B cell (primary cell): ENCODE measurements at places on chromosomes 3 and 15. TPM values are rescaled to one million over a fixed set of nuclear protein-coding genes. Genes with fewer than 3 reads are reported as not detected.

GRCh38 chr3:37272741-37273140 is 98.4 kb upstream of the LRRFIP2 start:
- no peak overlapping the region for H3K4me3 ChIP-seq
- no peaks in the 10 kb centered on the region for H3K4me1 ChIP-seq
- no peaks in the 10 kb centered on the region for H3K27me3 ChIP-seq
- peaks cover 26% of the 10 kb centered on the region for H3K36me3 ChIP-seq

DNA sequence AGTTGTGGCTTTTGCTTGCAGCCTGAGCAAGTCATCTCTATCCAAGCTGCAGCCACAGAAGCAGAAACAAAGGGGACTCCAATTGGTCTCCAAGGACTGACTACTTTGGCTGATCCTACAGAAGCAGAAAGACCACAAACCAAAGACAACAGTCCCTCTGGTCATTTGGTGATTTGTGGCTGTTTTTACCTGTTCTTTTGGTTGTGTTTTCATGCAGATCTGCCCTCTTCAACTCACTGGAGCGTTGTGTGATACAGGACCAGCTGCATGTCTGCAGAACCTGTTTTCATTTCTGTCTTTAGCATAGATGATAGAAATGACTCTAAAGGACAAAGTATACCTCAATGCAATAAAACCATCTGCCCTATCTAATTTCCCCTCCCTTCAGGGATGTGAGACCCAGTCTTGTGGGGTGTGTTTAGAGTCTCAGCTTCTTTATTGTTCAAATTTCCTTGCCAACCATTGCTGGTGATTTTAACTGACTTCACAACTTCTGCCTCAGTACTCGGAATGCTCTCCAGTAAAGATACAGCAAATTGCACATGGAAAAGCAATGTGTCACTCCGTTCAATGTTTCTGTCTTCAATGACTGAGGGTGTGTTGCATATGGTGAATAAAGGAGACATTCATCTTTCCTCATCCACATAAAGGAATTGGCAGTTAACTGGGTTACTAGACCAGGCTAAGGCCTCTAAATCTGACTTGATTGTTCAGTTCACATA is 48.9 kb upstream of the SLC7A14 start:
- no peak overlapping the region for H3K4me3 ChIP-seq
- H3K36me3 ChIP-seq, result no peaks in the 10 kb centered on the region
- H3K27me3 ChIP-seq, result no peaks in the 10 kb centered on the region
- H3K4me1 ChIP-seq, result peaks cover 3% of the 10 kb centered on the region
- DNase-seq, result no peak

DNA sequence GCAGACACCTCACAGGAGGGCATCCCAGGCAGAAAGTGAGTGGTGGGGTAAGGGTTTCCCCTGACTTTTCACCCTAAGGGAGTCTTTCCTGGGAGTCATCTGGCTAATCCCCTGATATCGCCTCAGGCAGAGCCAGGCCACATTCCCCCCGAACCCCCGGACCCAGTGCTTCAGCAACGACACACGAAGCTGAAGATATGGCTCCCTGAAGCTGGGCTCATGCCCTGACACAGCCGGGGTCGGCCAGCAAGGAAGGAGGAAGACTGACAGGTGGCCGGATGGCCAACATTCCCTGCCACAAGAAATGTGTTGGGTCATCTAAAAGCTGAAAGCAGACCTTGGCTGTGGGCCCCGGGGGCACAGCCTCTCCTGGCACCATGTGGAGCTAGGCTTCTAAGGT is 14.4 kb downstream of the CHST13 start:
- H3K27ac ChIP-seq, result no peak overlapping the region
- H3K36me3 ChIP-seq, result no peaks in the 10 kb centered on the region
- peaks cover 6% of the 10 kb centered on the region for H3K4me1 ChIP-seq
- H3K27me3 ChIP-seq, result no peaks in the 10 kb centered on the region
- H3K4me3 ChIP-seq, result no peak overlapping the region
- DNase-seq, result no peak

The BFSP2 gene
- total RNA-seq, result 0.70 and 1.6 TPM in 2 replicates
